ENCODE measurements at places on chromosomes 5 and 9.

- no peak for DNase-seq
These were observed 626 bp upstream of the FST start for GRCh38 chr5:53479590-53480415.

GRCh38 chr9:79574136-79574535 is 2.4 kb downstream of the TLE4 start:
- no peak for DNase-seq

GRCh38 chr5:139761501-139761900 is 34.1 kb upstream of the PSD2 start:
- no peak for DNase-seq

DNA sequence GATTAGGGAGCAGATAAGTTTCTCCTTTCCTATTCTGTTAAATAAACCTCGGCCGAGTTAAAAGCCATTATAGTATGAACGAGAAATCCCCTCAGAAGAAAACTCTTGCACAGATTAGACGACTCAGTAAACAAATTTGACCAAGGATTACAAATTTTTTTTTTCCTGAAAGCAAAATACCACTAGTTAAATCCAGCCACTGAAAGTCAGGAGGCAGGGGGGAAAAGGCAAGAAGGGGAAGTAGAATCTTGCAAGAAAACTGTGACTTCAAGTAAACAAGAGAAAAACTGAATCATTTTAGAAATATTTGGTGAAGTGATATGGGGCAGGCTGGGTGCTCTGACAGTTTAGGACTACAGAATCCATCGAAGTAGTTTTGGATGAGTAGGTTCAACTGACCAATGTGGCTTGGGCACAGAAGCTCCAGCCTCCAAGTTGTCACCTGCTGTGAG is 251.0 kb downstream of the DENND1A start:
- no peak for DNase-seq

- no peak for DNase-seq
These were observed 104.8 kb downstream of the GABBR2 start for GRCh38 chr9:98603821-98604383.

- no peak for DNase-seq
These were observed 71.5 kb upstream of the EQTN start for GRCh38 chr9:27368316-27368985.

DNA sequence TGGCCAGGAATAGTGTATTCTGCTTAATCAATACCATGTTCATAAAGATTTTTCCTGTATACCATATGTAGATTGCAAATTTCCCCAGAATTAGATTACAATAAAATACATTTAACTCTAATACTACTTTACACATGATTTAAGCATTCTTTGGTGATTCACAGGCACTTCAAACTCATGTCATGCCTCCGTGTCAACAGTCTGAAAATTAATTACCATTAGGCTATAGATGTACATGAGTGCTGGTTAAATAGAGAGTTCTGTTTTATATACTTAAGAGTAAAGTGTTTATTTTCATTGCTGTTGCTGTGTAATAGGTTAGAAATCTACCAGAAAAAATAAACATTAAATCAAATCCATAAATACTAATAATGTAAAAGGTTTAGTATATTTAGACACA is 159.8 kb downstream of the ZSWIM6 start:
- DNase-seq, result no peak

DNA sequence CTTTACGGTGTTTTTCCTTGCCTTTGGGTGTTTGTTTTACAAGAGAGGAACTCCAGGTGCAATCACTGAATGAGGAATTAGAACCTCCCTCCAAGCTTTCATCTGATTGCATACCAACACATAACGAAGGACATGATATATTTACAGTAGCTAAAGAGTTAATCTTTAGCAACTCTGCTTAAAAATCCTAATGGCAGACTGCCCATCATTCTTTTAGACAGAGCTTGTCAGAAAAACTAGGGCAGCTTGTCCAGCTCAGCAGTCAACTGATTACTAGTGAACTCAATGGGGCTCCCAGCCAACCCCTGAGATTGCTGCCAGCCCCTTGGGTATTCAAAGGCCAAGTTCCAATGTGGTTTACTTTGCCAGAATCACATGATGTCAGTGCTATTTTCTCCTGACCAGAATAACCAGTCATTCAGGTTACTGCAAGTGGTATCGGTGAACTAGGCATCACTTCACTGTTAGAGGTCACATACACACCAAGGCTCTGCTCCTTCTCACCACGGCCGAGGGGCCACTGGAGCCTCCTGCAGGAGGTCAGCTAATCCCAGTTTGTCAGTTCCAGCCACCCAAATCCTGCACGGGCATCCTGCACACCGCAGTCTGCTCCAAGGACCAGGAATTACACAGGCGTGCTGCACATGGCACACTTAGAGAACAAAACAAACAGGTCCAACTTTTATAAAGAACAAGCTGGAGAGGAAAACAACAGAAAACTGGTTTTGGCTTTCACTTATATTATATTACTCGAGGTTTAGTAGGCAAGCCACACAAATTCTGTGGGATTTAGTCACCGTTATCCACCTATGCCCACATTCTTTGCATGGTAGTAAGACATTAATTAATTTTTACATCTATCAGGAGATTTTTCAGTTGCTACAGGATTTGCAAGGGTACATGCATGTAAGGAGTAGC is 62.5 kb downstream of the NFIB start:
- no peak for DNase-seq

DNA sequence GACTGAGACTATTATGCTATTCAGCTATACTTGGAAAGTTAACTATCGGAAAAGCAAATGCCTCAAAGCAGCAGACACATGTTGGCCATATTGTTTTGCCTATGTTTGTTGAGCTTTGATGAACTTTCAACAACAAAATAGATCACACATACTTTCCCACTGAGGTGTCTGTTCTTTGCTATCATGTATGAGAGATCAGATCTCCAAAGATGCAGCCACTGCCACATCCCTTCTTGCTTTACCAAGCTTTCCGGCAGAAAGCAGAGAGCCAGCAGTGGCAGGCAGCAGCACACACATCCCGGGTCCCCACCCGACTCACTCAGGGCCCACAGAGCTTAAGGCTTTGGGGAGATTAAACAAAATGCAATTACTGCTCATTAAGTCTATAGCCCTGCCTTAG is 18.8 kb downstream of the ZBTB5 start:
- no peak for DNase-seq

DNA sequence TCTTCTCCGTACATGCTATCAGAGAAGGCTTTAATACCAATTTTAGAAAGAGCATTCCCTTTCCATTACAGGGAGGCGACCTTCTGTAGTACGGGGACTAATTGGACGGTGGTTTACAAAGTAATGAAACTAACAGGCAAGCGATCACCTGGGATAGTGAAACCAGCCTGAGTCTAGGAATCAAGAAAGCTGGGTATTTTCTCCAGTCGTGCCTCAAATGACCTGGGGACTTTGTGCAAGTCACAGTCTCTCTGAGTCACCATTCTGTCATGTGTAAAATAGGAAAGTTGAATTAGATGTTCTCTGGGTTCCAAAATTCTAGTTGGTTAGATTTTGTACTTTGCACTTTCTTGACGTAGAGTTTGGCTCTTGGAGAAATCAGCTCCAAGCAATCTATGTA is 22.7 kb upstream of the SSBP2 start:
- no peak for DNase-seq

DNA sequence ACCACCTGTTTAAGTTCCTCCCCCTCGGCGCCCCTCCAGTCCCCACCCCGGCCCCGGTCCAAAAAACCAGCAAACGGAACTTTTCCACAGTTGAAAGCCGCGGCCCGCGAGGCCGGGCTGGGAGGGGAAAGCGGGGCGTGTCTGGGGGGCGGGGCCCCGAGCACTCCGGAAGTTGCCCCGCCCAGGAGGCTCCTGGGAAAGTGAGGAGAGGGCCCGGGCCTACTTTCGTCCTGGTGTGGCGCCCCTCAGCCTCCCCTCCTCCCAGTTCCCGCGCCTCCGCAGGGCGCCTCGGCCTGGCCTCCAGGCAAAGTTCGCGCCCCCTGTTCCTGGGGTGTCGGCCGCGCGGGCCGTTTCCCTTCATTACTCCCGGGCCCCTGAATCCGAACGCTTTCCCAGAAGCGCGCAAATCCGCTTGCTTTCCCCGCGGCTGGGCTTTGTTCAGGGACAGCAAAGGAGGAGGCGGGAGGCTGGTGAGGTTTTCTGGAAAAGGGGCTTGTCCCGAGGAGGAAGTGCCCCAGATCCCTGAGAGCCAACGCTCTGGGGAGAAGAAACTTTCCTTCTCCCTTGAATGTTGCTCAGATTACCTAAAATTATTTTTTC is 4.5 kb upstream of the DMRT3 start:
- DNase-seq, result no peak

DNA sequence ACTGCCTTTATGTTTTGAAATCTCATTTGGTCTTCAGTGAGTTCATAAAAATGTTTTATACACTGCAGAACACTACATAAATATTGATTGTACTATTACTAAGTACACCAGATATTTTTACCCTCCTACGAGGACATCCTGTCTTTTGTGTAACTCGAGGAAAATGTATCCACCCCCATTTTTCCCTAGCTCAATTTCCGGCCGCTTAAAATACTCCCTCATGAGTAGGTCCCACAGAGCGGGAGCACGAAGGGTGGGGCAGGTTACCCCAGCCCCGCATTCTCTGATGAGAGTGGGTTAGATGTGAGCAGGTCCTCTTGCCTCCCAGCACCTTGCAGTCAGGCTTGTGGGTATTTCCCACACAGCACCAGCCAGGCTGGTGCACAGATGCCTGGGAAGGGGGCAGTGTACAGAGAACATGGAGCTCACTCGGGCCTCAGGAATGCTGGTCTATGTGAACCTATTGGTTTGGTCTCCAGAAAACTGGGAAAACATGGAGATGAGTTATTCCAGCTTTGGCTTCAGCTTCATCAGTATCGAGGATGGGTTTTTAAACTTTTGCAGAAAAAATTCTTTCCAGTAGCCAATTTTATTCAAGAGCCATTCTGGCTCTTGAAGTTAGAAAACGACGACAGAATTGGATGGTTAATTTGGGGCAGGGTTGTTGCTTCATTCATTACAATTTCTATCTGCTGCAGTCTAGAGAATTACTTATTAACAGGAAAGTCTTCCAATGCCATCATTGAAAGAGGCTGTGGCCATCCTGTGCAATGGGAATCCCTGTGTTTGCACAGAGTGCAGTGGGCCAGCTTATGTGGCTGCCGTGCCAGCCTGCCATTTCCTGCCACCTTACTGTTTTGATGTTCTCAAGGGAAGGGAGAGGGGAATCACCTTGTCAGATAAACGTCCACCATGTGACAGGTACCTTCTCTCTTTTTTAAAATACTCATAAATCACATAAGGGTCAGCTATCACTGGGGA is 73.2 kb downstream of the WDR41 start:
- no peak for DNase-seq

All from activated T-helper 1 cell treated with anti-CD3 and anti-CD28 coated beads, Interleukin-2, amount 50 U/mL, for 16 hours (primary cell).